Activated B cell treated with CpG ODN at 0.5 μM for 24 hours (primary cell): ENCODE measurements at places on chromosomes 1 and 21. TPM values are rescaled to one million over a fixed set of nuclear protein-coding genes. Genes with fewer than 3 reads are reported as not detected.

DNA sequence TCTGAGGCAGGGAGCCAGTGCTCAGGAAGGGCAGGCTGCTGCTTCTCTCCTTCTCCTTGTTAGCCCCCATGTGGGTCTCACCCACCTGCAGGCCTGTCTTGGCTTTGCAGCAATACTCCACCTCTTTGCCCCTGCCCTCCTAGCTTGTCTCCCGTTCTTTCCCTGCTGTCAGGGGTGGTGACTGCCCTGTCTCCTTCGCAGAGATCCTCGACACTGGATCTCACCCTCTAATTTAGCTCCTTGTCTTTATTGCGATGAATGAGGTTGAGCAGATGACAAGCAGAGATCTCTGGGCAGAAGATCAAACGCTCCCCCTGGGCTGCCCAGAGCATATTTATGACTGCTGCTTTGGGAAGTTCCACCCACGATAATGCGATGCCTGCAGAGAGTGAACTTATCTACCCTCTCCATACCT is 199.2 kb downstream of the ROR1 start:
- no peak for DNase-seq

DNA sequence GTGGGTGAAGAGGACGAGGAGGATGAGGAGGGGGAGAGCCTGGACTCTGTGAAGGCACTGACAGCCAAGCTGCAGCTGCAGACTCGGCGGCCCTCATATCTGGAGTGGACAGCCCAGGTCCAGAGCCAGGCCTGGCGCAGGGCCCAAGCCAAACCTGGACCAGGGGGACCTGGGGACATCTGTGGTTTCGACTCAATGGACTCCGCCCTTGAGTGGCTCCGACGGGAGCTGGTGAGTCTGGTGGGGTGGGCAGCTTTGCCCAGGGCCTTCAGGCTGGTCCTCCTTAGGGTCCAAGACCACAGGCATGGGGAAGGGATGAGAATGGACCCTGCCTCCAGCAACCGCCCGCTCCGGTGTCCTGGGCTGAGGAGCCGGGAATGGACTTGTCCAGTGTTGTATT is 430 bp downstream of the FAM167B start:
- DNase-seq = no peak

- no peak for DNase-seq
Observed at GRCh38 chr1:26278724-26279455, 996 bp upstream of the SH3BGRL3 start.

- DNase-seq = no peak
Observed at GRCh38 chr1:244053831-244054230, 2.7 kb downstream of the ZBTB18 start.

- no peak for DNase-seq
Observed at GRCh38 chr1:42479621-42480020, 16.5 kb downstream of the CCDC30 start.

DNA sequence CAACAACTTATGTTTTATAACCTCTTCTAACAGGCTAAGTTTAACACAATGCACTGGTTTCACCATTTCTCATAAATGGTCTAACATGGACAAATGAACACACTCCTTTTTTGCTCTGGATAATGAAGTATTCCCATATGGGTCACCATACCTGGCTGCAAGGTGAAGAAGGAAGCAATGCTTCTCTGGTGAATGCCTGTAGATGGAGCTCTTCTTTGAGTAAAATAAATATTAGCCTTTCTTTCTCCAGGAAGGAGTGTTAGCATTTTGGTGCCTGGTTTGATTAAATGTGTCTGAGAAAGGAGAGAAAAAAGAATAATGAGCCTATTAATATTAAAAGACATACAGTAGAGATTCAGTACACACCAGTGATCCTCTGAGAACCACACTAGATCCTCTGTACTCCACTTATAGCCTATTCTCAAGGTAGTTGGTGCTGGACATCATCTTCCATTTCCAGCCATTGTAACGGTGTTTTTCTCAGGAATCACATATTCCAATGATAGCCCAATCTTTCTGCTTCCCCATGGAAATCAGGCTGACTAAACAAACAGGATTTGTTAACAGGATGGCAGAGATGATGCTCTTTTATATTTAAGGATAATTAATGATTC is 17.6 kb downstream of the MTFR1L start:
- no peak for DNase-seq

DNA sequence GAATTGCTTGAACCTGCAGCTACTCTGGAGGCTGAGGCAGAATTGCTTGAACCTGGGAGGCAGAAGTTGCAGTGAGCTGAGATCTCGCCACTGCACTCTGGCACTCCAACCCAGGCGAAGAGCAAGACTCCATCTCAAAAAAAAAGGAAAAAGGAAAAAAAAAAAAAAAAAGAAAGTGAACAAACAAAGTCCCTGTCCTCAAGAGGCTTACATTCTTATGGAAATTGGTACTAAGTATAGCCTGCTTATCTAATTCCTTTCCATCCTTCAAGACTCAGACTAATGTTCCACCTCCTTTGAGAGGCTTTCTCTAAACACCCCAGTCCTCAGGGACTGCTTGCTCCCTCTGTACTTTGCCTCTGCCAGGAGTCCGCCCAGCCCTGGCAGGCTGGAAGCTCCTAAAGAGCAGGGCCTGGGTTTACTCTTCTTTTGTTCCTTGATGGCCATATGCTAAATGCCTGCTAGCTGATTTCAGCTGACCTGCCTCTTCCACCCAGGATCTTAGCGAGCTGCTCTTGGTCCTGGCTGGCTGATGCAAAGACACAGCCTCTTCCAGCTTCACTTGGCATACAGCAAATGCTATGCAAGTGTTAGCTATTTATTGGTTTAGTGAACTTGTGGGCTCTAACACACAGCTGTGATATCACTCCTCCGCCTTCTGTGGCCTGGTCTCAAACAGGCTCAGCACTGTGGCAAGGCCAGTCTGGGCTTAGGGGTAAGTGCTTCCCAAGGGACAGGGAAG is 9.8 kb downstream of the SLC9A1 start:
- no peak for DNase-seq

GRCh38 chr21:41868062-41868710 is 11.0 kb downstream of the PRDM15 start:
- DNase-seq = no peak

GRCh38 chr1:165259706-165260428 is 96.6 kb downstream of the LMX1A start:
- DNase-seq = no peak

DNA sequence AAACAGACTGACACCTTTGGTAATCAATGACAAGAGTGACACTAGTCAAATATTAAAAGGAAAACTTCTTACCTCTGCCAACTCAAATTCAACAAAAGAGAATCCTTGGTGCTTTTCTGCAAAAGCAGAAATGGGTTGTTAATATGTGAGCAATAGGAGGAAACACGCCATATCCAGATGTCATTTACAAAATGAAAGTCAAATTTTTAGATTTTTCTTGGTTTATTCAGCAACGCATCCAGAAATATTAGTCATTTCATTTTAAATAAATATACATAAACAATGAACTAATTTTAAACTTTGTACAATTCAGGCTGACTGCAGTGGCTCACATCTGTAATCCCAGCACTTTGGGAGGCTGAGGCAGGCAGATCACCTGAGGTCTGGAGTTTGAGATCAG is 22.3 kb downstream of the PABPC4 start:
- no peak for DNase-seq

DNA sequence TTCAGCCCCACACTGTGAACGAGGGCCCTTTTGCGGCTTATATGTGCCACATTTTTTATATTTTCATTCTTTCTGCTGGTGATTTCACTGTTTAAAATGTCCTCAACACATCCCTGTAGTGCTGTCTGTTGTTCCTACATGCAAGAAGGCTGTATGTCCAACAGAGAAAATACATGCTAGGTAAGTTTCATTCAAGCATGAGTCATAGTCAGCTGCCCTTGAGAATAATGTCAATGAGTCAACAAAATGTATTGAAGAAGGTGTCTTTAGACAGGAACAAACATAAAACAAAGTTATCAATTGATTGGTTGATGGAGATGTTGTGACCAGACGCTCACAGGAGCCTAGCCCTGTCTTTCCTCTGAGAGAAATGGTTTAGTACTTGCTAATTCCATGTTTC is 553.4 kb downstream of the PLPP3 start:
- no peak for DNase-seq

DNA sequence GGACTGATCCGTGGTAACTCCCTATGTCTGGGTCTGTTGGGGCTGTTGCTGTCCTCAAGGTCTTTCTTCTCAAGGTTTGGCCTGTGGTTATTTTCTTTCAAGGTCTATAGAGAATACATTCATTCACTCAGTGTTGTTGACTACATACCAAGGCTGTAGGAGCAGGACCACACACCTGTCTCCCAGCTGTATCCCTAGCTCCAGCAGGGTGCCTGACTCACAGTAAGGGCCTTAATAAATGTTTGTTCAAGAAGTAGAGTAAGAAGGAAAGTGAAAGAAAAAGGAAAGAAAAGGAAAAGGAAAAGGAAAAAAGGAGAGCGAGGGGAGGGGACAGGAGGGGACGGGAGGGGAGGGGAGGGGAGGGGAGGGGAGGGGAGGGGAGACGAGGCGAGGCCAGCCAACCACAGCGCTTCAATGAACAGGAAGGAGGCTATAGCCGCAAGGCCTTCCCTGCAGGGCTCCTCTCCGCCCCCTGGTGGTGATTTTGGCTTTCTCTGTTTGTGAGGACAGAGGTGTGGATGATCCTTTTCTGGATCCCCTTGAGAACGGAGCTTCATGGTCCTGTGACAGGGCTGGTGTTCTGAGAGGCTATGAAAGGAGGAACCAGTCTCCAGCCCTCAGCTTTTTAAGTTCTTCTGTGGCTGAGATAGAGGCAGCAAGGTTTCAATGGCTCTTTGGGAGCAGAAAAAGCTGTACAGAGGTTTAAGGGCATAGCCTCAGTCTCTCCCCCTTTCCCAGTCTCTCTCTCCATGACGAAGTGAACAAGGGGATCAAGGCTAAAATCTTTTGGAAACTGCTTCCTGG is 30.6 kb upstream of the LCE5A start:
- no peak for DNase-seq

- no peak for DNase-seq
Observed at GRCh38 chr1:59605761-59606160, 209.0 kb upstream of the HOOK1 start.

DNA sequence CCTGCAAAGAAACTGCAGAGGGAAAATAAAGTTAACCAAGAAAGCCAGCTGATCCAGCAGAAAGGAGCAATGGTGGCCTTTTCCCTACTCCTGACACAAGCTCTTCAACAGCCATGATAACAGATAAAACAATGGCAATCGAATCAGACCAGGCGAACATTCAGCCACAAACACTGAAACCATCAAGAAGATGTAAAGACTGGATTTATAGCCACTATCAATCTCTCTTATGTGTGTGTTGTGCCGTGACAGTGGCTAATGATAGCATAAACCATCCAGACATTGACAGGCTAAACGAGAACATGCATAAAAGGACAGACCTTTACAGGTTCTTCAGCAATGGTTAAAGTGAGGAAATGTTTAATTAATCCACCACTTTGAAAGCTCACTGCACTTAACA is 78.1 kb upstream of the RAB4A start:
- DNase-seq = no peak

DNA sequence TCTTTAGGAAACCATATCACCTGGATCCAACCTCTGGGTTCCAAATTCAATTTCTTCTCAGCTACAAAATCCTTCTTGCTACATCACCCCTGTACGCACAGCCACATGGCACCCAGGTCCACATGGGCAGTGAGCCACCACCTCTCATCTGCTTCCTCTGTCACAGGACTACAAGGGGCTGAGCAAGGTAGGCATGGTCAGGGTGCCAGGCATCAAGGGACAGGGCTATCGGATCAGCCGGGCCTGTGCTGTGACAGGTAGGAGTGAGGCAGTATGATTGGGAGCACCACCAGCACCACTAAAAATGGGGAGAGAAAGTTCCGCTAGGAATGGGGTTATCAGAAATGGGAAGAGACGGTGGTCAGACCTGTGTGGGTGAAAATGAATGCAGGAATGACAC is 29.4 kb downstream of the S100A6 start:
- no peak for DNase-seq

- DNase-seq = no peak
Observed at GRCh38 chr1:239276051-239276450, 110.3 kb upstream of the CHRM3 start.

NR5A2 gene
- total RNA-seq = 0.05 and 0.07 TPM in 2 replicates

TEDDM1 gene
- total RNA-seq = not detected in 2 replicates

A3GALT2 gene
- not detected in 2 replicates for total RNA-seq

RNU1-4 gene
- 3,526 and 4,195 TPM in 2 replicates for total RNA-seq

CNN3 gene
- total RNA-seq = 6.2 and 11.8 TPM in 2 replicates

PTPRU gene
- 0.24 TPM in 1 of 2 replicates, not detected in the other for total RNA-seq

CFHR5 gene
- total RNA-seq = not detected in 2 replicates

OR6P1 gene
- not detected in 2 replicates for total RNA-seq

CDA gene
- not detected in 2 replicates for total RNA-seq

HCRTR1 gene
- total RNA-seq = not detected in 2 replicates

ZNF695 gene
- 0.07 and 0.83 TPM in 2 replicates for total RNA-seq
